ENCODE measurements at places on chromosomes 7 and 10.
A peak's percentile ranks its signal among the peaks of the same experiment; 100 is the strongest.

GRCh38 chr10:115654961-115655360 is 561.8 kb downstream of the ATRNL1 start:
- DNase-seq, result peak; percentile 12

GRCh38 chr10:119652361-119652730 is 1.2 kb downstream of the BAG3 start:
- DNase-seq, result peak; percentile 78

DNA sequence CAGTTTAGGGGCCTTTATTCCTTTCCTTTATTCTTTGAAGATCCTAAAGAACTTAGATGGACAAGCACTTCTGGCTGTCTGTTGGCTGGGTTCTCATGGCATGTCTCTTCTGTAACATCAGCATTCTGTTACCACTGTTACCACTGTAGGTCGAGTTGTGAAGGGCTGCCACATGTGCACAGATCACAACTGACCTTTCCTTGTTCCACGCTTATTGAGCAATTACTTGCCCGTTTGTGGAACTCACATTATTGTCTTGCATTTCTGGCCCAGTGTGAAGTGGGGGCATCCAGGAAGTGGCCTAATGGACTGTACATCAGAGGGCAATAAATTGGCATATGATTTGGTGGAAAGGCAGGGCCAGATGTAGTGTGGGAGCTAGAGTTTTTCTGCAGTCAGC is 23.7 kb downstream of the GBF1 start:
- no peak for DNase-seq

GRCh38 chr10:89513206-89513605 is 22.2 kb downstream of the SLC16A12 start:
- DNase-seq, result no peak

DNA sequence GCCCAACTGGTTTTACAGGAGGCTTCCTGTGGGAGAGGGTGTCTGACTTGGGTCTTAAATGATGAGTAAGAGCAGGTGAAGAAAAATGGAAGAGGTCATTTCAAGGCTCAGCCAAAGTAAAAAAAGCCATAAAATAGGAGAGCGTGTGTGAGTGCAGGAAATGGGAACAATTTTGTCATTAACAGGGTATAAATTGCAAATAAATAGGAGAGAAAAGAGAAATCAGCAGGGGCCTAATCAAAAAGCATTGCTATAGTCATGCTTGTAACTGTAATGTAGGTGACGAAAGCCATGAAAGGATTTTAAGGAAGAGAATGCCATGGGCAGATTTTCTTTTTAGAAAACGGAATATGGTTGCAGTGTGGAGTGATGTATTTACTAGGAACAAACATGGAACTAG is 15.7 kb upstream of the SEMA3A start:
- DNase-seq, result no peak

DNA sequence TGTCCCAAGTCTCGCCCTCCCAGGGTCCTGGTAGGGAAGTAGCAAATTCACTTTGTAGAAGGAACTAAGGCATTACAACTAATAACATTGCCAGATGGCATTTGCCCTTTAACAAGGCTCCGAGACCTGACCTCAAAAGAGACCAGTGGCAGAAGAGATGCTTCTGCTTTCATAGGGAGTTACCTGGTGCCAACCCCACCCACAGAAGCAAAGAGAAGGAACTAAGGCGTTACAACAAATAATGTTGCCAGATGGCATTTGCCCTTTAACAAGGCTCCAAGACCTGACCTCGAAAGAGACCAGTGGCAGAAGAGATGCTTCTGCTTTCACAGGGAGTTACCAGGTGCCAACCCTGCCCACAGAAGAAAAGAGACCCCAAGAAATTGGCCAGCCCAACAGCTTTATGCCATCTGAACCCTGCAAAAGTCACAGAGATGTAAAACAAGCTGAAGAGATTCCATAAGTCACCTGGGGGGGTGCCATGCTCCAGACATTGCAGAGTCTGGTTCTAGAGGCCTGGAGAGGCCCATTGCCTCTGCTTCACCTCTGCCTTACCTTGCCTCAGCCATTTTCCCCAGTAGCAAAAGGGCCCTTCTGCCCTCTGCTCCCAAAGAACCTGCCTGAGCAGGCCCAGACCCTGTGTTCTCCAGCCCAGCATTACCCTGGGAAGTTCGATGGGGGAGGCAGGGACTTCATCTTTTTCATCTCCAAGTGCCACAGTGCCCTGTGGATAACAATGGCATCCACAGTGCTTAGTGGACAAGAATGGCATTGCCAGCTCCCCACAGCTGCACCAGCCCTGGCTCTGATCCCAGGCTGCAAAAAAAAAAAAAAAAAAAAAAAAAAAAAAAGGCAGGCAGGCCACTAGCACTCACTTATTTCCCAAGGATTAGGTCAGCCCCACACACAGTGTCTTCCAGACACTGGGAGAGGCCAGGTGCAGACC is 179.5 kb upstream of the PLXNA4 start:
- no peak for DNase-seq

DNA sequence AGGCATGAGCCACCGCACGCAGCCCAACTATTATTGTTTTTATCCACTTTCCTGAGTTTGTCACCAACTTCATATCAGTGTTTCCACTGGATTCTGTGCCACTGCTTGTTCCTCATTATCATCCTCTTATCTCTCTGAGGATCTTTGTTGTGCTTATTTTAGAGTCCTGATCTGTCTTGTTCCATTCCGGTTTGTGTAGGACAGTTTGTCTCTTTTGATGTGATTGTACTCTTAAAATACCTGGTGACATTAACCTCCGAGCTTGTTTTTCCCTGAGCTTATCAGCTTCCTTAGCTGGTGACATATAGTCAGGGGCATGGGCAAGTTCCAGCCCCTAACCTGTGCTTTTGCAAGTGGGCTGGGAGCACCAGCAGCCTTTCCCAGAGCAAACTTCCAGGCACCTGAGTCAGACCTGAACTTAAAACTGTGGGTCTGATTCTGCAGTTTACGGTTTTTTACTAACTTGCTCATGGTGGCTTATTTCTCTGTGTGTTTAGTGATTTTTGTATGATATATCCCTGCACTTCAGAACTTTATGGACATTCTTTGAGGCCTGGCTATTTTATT is 23.1 kb upstream of the FMC1 start:
- DNase-seq, result no peak

DNA sequence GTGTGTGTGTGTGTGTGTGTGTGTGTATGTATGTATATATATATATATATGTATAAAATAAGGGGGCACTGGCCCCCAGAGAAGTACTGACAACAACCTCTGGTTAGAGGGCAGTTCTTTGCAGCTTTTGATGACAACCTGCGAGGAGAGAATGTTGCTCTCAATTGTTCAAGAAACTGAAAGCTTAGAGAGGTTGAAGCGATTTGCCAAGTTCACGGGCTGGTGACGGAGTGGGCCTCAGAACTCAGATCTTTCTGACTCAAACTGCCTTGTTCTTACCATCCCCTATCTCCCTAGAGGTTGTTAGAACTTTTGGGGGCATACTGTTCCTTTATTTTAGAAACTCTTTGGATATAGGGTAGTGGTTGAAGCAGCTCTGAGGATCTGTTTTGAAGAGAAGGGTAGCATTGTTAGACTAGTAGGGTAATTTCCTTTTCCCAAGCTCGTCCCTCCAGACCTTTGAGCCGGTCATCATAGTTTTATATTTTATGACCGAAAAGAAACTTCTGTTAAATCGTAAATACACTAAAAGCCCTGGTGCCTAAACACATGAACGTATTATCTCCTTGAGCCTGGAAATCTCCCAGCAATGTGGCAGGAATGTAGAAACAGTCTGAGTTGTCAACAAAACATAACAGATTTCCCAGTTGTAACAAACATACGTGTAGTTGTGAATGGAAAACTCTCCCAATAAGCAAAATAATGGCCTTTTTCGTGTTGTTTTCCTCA is 541.7 kb upstream of the GALNT17 start:
- no peak for DNase-seq

- no peak for DNase-seq
Measured at GRCh38 chr10:63964406-63964805, 443.2 kb downstream of the REEP3 start.

GRCh38 chr10:129680661-129681344 is 213.8 kb downstream of the MGMT start:
- DNase-seq, result no peak

- peak; percentile 78 for DNase-seq
Measured at GRCh38 chr7:112009081-112009480, 197.1 kb downstream of the DOCK4 start.

DNA sequence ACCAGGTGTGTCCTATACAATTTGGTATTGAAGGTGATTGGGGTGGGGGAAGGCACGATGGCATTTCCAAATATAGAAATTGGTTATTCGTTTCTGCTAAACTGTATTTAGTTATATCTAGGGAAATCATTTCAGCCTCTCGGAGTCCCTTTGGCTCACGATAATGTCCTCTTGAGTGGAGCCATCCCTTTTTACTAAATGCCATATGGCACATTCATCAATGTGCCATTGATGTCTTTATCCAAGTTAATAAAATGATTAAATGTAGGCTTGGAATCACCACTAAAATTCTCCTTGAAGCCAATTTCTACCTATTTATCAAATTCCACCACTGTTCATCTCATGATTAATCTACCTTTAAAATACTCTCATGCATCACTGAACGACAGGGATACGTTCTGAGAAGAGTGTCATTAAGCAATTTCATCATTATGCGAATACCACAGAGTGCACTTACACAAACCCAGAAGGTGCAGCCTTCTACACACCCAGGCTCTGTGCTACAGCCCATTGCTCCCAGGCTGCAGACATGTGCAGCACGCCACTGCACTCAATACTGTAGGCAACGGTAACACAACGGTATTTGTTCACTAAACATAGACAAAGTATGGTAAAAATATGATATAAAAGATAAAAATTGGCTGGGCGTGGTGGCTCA is 219.2 kb upstream of the C7orf33 start:
- DNase-seq, result no peak

- DNase-seq, result no peak
Measured at GRCh38 chr10:46040004-46040403, 6.1 kb downstream of the MSMB start.

DNA sequence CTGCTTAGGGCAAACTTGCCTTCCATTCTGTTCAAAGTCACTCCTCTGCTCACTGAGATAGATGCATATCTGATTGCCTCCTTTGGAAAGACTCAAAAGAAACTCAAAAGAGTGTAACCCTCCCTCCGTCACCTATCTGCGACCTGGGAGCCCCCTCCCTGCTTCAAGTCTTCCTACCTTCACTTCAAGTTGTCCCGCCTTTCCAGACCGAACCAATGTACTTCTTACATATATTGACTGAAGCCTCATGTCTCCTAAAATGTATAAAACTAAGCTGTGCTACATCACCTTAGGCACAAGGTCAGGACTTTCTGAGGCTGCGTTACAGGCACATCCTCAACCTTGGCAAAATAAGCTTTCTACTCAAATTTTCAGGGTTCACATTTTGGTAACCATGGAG is 77.4 kb upstream of the C1GALT1 start:
- no peak for DNase-seq
